ENCODE measurements at places on chromosomes 2 and 18.

DNA sequence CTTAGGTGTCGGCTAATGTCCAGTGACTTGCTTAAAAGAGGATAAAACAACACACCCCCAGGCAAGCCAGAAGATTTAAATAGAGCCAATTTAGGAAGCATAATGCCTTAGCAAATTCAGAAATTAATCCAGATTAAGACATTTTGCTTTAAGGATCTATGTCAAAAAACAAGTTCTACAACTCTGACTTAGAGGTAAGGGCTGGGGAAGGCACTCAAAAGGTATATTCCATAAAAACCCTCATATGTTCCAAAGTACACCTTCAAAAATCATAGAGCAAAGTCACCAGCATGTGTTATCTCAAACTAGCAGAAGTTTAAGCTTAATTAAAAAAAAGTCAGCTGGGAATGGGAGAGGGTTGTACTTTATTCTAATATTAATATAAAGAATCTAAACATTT, 206.4 kb downstream of the NOL4 start:
- DNase-seq, result no peak

DNA sequence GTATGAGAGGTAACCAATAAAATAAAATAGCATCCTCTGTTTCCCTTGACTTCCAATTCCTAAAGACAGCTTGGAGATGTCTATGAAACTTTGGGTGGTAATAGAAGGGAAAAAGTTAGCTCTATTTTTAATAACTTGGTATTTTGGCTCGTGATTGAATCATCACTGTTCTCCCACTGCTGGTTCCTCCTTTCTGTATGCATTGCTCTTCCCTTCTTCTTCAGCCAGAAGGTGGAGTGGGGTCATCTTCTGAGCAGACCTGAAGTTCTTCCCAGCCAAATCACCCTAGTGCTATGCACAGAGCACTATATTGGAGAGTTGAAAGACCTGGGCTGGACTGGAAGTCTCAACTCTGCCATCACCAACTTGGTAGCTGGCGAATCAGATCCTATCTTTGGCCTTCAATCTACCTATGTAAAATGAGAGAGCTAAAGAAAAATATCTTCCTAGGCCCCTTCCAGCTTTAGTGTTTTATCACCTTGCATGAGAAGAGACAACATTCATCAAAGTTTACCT, 54.1 kb downstream of the CPO start:
- no peak for DNase-seq

GRCh38 chr2:233700028-233700635, 7.4 kb downstream of the UGT1A6 start:
- DNase-seq, result no peak

DNA sequence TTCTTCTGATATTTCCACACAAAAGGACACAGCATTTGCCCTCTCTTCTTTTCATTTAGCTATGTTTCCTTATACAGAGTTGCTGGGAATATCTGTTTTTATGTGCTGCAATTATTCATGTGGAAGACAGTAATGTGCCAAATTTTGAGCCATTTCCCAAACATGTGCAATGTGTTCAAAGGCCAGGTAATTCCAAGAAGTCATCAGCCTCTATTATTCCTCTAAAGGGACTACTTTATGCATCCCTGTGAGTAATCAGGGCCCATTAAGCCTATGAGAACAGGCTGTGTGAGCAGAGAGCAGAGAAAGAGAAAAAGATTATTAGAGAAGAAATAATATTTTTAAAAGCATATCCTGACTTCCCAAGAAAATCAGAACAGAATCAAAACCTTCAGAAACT, 107.6 kb upstream of the OSR1 start:
- no peak for DNase-seq

DNA sequence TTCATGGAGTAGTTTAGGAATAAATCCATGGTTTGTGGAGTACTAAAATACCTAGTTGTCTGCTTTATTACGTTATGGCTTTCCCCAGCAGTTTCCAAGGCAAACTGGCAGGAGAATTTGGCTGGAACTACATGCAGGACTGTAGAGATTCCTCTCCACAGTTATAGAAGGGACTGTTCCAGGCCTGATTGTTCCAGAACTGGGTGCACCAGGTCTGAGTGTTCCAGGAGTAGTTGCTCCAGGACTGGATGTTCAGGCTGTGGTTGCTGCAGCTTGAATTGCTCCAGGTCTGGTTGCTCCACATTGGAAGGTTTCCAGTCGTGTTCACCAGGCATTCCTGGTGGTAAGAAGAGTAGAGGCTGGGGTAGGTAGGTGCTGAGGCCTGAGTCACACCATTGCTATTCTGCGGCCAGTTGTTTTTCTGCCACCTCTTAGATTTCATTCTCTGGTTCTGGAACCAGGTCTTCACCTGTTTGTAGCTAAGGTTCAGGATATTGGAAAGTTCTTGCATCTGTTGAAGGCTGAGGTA, 28.1 kb downstream of the SGPP2 start:
- no peak for DNase-seq

- no peak for DNase-seq
Measured at GRCh38 chr2:60320724-60321123, 232.7 kb downstream of the BCL11A start.

DNA sequence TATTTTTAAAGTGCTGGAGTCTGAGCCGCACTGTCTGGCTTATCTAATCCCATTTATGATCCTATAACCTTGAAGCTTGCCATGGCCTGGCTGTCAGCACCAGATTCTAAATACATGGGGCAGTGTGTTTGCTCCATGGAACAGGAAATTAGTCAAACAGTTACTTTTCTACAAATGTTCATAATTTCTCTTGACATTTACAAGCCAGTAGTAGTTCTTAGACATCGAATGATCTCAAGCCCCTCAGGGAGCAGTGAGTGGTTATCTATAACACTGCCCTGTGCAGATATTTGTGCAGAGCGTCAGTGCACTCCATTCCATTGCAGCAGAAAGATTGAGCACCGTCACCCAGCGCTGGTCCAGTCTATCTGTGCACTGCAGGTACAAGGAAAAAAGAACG, 205.2 kb downstream of the AGPS start:
- no peak for DNase-seq

GRCh38 chr2:235083822-235084221, 132.0 kb downstream of the SH3BP4 start:
- DNase-seq, result no peak

DNA sequence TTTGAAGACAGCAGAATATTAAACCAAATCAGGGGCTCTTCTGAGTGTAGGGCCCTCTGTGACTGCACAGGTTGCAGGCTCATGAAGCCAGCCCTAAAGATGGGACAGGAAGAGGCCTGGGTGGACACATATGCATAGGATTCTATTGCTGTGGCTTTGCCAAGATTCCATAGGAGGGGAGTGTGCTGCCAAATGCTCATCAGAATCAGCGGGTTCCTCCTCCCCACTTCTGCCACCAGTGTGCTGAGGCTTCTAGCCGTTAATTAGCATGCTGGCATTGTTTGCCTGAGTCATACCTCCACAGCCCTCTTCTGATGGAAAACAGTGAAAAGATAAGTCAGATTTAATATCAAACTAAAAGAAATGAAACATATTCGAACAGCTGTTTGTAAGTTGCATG, 103.9 kb upstream of the TMEFF2 start:
- DNase-seq, result no peak

GRCh38 chr2:109185338-109185737, 56.3 kb downstream of the SH3RF3 start:
- DNase-seq, result no peak

GRCh38 chr2:24111407-24111901, 11.7 kb downstream of the PFN4 start:
- no peak for DNase-seq

- no peak for DNase-seq
Measured at GRCh38 chr18:42864876-42865275, 250.6 kb downstream of the RIT2 start.

DNA sequence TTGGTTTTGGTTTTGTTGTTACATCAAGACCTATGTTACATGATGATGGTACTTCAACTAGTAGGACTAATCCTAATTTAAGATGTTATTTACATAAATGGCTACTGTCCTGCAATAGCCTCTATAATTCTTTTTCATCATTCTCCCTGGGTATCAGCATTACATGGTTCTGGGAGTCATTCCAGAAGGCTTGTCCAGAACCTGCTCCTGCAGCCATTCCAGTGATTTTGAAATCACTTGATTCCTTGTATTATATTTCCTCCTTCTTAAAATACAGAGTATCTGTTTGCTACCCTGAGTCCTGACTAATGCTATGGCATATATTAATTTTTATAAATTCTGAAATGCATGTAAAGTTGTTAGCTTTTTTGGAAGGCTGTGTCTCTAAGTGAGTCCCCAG, 400.5 kb upstream of the MEIS1 start:
- DNase-seq, result no peak

DNA sequence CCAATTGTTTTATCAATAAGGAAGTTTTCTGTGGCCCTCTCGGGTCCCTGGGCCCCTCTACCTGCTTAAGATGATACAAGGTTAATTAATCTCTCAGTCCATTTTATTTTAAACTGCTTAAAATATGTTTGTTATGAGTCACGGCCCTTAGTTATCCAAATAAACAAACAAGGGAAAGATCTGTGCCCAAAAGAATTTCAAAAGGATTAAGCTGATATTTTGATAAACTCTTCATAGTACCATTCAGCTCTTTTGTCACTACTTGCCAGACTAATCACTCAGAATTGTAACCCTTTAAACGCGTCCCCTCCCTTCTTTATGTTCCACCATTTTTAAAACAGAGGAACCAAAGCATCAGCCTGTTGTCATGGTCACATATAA, 144.7 kb upstream of the STK17B start:
- DNase-seq, result no peak

DNA sequence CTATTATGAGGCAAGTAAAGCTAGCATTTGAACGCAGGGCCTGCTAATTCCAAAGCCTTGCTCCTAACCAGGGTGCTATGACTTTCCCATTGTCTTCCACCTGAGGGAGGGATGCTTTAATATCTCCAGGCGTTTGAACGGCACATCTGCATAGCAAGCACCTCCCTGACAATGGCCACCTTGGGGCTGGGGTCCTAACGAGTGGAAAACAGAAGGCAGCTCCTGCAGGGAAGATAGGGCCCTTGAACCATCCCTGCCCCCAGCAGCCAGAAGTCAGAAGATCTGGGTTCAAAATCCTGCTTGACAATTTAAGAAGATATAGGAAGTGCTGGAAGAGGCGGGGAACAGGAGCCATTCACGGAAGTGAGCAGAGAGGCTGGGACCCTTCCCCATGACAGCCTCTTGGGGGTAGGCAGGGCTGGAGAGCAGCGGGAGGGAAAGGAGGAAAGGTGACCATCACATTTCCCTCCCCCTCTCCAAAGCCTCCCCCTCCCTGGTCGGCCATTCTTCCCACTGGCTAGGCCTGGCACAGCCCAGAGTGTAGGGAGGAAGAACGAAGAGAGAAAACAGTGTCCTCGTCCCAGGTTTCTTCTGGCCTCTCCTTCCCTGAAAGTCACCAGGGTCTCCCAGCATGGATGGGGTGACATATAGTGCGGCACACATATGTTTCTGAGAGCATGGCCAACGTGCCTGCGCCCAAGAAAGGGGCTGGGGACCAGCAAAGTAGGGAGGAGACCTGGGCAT, 73.5 kb downstream of the EMX1 start:
- no peak for DNase-seq

DNA sequence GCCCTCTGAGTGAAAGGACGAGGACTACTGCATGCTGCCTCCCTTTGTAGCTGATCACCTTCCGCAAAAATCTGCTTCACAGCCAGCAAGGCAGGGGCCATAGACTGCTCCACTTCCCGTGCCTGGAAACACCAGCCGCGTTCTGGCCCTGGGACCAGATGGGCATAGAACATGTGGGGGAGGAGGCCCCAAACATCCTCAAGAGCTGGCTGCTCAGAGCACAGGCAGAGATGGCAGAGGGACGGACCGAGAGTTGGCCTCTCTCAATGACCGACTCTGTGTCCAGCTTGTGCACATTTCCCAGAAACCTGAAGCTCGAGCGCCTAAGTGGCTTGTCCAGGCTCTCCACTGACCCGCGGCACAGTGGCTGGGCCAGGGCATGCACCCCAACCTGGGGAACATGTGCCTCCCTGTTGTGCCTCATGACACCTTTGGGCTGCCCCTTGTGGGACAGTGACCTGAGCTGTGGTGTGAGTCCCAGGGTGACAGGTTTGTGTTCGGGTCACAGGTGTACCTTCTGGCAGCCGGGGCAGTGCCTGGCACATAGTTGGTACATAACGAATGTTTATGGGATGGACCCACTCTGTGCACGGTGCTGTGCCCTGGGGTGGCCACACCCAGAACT, 9.1 kb downstream of the KCNF1 start:
- DNase-seq, result no peak

DNA sequence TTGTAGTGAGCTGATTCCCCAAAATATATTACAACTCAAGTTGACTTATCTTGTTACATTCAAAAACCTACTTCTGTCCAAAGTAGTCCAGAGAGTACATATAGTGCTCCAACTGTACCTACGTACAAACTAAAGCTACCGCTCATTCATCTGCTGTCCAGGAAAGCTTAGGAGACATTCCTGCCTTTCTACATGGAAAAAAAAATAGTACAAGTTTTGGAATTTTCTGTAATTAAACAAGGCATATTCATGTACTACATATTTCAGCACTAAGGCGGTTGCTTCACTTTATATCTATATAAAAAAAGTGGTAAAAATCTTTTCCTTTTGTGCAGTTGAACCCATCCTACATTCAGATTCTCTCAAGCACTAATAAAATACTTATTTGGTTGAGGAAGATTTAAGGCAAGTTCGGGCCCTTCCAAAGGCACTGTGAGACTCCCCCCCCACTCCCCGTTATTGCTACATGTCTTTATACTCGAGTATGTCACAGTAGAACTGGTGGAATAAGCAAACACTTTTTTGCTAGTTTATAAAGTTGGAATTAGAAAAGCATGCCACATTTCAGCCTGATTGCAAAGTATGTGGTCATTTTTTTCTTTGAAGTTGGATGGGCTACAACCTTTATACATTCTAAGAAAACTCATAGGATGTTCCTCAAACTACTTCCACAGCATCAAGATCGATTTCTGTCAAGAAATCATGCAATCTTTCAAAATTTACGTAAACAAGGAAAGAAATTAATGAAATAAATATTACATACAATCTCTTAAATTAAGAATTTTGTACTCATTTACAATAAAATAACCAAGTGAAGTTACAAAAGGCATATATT, 3.7 kb downstream of the ZFP36L2 start:
- DNase-seq, result no peak

DNA sequence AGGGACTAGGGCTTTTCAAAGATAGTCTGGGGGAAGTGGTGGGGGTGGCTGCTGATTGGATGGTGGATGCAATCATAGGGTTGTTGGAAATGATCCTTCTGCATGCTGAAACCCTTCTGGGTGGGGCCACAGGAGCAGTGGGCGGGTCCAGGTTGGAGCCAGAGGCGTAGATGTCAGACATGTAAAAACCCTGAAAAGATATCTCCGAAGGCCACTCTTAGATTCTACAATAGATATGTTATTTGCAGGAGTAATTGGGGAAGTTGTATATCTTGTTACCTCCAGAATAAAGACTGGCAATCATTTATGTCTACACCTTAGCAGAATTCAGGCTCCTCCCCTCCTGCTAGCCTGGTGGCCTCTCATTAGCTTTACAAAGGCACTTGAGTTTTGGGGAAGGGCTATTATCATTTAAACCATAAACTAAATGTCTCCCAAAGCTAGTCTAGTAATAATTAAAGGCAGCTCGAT, 8.2 kb upstream of the FAM98A start:
- no peak for DNase-seq

GRCh38 chr2:157501026-157501425, 57.1 kb upstream of the CYTIP start:
- no peak for DNase-seq
